ENCODE measurements at places on chromosomes 16 and 17.

DNA sequence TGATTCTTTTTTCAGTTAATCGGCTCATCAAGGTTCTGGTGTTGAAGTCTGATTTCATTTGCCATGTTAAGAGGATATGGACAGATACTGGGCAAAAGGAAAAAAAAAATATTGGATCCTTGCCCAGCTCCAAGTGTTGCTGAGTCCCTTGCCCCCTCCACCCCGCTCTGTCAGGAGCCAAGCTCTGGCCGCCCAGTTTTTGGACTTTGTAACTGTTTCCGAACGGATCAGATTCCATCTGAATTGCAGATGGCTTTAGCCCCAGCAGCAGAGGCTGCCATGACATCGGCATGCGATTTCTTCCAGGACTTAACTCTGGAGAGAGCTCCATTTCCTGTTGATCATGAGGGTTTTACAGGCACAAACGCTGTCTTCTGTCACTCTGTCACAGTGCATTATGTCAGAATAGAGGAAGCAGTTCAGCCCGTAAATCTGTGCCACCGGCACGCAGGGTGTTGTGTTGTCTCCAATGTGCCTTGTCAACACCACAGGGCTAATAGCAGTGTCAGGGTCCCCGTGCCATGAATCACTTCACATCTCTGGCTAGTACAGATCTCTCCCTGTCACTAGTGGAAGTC lies 615.6 kb downstream of the MAF start:
- DNase-seq = no peak

GRCh38 chr16:11100239-11100750 lies 155.7 kb downstream of the SOCS1 start:
- no peak for DNase-seq

- no peak for DNase-seq
Measured at GRCh38 chr17:15776871-15777270, 44.8 kb downstream of the TBC1D26 start.

GRCh38 chr16:80997139-80997798 lies 9.4 kb downstream of the CMC2 start:
- DNase-seq = no peak

DNA sequence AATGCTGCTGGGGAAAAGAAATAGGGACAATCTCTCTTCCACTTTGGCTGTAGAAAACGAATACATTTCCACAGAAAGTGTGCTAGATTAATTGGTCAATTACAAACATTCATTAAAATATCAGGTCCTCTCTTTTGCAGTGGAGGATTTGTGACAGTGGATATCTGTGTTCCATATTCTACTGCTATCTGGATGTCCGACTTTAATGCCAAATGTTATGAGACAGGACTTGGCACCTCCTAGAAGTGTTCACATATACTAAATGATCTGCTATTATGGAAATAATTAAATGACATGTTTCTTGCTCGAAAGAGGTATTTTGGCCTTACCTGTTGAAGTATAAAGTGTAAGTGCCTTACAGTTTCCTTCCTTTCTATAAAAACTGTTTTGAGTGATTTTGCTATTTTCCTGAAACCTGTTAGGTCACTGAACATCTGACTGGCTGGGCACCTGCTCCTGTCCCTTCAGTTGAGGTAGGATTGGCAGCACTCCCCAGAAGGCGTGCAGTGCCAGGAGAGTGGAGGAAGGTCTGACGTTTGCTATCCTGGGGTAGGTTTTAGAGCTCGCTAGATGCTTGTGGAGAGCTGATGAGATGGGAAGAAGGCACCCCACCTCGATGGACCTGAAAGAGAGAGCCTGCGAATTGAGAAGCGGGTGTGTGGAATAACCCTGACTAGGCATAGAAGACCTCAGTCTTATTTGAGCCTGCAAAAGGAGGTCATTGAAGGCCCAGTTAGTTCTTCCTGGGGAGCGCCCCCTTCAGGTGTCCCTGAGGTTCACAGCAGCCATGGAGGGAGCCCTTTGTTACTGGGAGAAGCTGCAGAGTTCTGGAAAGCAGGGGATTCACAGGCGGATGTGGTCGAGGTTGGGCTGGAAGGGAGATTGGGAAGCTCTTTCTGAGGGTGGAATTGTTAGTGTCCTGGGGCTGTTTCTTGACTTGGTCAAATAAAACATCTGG lies 159.4 kb upstream of the ZNF267 start:
- DNase-seq = no peak

- DNase-seq = no peak
Measured at GRCh38 chr16:47064775-47065174, 79.0 kb downstream of the NETO2 start.

GRCh38 chr17:35731239-35731916 lies at the start of gene RASL10B:
TSS of gene RASL10B (plus strand) at chr17:35731639. CDS start at chr17:35735185, 3,546 bp downstream.
- no peak for DNase-seq

DNA sequence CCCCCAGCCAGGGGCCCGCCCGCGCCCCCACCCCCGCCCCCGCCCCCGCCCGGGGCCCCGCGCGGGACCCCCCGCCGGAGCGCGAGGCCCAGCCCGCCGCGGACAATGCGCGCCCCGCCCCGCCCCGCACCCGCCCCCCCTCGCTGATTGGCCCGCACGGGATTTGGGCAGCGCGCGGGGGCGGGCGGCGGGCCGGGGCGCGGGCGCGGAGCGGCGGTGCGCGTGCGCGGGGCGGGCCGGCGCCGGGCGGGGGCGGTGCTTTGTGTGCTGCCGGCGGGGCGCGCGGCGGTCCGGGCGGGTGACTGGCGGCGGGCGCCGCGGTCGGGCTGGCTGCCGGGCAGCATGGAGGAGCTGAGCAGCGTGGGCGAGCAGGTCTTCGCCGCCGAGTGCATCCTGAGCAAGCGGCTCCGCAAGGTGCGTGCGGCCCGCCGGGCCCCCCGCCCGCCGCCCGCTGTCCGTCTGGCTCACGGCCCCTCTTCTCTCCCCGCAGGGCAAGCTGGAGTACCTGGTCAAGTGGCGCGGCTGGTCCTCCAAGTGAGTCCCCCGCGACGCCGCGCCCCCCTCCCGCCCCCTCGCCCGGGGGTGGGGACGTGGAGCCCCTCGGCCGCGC lies at the start of gene CBX2:
Gene CBX2, plus strand, starts transcription at position 255 of the 610 bp plus-strand sequence. Its CDS starts 88 bp downstream, at position 343.
- no peak for DNase-seq

DNA sequence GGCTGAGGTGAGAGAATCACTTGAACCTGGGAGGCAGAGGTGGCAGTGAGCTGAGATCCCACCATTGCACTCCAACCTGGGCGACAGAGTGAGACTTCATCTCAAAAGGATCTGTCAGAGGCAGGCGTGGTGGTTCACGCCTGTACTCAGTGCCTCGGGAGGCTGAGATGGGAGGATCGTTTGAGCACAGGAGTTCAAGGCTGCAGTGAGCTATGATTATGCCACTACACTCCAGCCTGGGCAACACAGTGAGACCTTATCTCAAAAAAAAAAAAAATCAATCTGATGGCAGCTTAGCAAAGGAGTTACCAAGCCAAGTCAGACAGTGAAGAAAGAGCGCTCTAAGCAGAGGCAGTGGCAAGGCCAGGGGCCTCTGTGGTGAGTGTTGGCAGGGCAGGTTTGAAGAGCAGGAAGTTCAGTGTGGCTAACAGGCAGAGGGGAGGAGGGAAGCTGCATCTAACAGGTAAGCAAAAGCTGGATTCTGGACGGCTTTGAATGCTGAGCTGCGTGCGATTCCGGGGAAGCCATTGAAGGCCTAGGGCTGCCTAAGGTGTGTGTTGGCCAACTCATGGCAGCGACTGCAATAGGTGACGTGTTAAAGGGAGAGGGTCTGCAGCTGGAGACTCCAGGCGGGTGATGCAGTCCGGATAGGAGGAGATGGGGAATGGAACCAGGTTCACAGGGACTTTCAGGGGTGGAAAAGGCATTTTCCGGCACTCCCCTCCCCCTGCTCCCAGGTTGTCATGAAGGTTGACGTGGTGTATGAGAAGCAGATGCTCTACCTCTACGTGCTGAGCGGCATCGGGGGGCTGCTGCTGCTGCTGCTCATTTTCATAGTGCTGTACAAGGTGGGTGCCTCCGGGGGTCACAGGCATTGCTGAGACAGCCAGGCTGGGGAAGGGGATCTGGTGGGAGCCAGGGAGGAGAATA lies 7.0 kb downstream of the ZNF768 start:
- DNase-seq = no peak

DNA sequence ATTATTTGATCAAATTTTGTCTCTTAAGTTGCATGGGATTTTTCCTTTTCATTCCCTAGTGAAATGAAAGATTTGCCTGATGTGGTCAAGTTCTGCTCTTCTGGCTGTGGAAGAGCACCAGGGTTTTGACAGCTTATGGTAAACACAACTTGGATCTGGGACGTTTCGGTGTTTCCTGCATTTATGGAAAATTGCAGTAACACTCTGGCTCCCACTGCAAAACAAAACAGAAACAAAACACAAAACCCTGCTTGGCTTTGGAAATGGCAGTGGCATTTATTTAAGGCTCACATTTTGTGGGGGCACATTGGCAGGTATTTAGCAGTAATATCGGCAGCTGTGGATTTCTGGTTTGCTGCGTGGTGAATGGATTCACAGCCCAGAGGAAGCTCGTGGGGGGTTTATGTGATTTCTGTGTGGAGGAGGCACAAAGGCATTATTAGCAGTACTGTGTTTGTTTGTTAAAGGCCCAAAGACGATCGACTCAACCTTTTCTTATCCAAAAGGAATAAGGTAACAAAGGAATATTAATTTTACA lies 377.8 kb downstream of the SNX29 start:
- DNase-seq = no peak

DNA sequence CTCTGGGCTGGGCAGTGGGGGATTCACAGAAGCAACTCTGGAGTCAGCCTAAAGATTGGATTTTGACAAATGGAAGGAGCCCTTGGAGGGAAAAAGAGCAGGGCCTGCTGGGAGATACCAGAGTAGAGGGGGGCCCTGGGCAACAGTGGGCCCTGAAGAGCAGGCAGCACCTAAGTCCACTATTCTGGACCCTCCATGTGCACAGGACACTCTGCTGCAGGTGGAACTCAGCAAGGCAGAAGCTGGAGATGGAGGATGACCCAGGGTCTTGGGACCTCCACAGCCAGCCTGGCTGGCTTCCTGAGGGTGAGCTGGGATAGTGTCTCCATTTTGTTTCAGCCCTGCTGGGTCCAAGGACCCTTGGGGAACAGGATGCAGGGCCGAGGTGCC lies 63.0 kb upstream of the TEX2 start:
- no peak for DNase-seq

DNA sequence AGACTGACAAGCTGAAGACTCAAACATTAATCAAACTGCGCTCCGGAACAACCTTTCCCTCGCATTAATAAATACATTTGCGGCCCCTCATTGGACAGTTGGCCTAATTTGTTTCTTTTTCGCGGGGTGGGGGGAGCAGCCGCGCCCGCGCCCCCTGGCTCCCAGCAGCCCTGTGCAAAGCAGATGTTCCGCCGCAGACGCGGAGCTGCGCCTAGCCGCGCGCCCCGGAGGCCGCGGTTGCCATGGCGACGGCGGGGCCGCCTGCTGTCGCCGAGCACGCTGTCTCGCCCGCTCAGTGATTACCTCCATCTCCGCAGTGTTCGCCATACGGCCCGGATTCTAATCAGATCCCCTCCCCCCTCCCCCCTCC lies 25.5 kb downstream of the COPZ2 start:
- no peak for DNase-seq

- DNase-seq = no peak
Measured at GRCh38 chr16:59470556-59470955, 736.4 kb upstream of the GOT2 start.

GRCh38 chr16:56332464-56333079 lies 92.8 kb downstream of the AMFR start:
- DNase-seq = no peak

DNA sequence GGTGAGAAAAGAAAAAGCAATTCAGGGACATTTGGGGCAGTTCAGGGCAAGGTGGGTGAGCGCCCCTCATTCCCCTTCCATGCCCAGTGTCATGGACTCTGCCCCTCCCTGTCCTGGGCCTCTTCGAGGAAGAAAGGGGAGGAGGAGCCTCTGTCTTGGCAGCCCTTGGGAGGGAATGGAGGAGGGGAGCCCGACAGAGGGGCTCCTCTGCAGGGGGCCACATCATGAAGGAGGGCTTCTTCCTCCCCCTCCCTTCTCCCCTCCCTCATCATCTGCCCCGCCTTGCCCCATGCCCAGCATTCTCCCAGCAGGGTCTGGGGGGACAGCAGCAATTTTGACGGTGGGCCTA lies 33.2 kb upstream of the TAC4 start:
- DNase-seq = no peak

All from KG1 (cell line).